SJSA1 (cell line): ENCODE measurements at places on chromosomes 3 and 15. TPM values are rescaled to one million over a fixed set of nuclear protein-coding genes. Genes with fewer than 3 reads are reported as not detected.
A peak's percentile ranks its signal among the peaks of the same experiment; 100 is the strongest.

DNA sequence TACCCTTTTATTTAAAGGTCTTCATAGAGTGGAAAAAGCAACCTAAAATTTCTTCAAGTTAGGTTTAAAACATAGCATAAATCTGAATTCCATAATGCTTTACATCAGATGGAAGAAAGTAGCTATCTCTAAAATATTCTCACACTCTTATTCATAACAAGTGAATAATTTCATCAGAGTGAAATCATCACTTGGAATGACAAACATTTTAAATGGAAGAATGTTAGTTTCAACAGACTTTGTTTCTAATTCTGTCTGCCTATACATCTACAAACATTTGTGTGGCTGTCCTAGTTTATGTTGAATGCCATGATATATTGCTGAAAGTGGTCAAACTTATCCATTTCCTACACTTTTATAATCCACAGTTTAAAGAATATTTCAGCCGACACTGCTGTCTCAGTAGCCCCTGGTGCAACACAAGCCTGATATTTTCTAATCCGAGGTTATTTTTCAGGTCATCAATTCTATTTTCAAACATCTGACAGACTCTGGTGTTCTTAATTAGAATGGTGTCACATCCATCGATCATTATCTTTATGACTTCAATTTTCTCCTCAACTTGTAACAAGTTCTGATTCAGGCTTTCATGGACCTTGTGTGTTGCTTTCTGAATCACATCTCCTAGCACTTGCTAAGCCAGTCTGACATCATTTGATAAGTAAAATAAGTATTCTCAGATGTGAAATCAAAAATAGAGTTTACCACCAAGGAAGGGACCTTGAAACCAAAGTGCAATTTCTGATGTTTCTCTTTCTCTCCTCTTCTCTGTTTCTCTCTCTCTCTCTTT lies 17.1 kb upstream of the CNTN3 start:
- H3K36me3 ChIP-seq, result no peaks in the 10 kb centered on the region
- H3K27me3 ChIP-seq, result no peaks in the 10 kb centered on the region
- no peak for DNase-seq
- H3K4me1 ChIP-seq, result no peaks in the 10 kb centered on the region
- no peak overlapping the region for H3K4me3 ChIP-seq

- no peaks in the 10 kb centered on the region for H3K27me3 ChIP-seq
- DNase-seq, result peak; percentile 31
- H3K4me3 ChIP-seq, result no peak overlapping the region
These were observed 231.4 kb upstream of the WNT5A start for GRCh38 chr3:55718521-55718921.

DNA sequence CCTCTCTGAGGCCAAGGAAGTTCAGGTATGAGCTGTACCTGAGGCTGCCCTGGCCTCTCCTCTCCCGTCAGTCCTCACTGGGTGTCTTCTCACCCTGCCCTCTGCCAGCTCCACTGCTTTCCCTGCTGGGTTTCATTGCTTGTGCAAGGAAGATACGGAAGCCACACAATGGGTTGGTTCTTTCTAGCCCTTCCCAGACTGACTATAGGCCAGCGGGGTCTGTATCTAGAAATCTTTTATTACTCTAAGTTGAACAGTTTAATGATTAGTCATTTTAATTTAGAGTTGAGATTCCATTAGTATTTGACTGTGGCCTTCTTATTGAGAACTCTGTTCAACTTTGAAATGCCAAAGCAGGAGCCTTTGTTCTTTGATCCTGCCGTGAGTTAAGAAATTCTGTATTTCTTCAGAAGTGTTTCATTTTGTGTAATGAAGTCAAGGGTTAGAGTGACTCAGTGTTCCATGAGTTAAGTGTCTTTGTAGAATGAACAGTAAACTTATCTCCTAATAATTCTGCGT lies 16.2 kb downstream of the C3orf62 start:
- no peak overlapping the region for H3K27ac ChIP-seq
- H3K4me1 ChIP-seq, result no peaks in the 10 kb centered on the region
- no peak for DNase-seq
- H3K4me3 ChIP-seq, result no peak overlapping the region
- no peaks in the 10 kb centered on the region for H3K36me3 ChIP-seq

REC114 gene
- not detected in 2 replicates for total RNA-seq

SPINT1 gene
- 0.87 TPM in 1 of 2 replicates, not detected in the other for total RNA-seq
